Transverse colon (tissue), 4 donors: ENCODE measurements at places on chromosomes 12 and 14.
A peak's percentile ranks its signal among the peaks of the same experiment; 100 is the strongest.

DNA sequence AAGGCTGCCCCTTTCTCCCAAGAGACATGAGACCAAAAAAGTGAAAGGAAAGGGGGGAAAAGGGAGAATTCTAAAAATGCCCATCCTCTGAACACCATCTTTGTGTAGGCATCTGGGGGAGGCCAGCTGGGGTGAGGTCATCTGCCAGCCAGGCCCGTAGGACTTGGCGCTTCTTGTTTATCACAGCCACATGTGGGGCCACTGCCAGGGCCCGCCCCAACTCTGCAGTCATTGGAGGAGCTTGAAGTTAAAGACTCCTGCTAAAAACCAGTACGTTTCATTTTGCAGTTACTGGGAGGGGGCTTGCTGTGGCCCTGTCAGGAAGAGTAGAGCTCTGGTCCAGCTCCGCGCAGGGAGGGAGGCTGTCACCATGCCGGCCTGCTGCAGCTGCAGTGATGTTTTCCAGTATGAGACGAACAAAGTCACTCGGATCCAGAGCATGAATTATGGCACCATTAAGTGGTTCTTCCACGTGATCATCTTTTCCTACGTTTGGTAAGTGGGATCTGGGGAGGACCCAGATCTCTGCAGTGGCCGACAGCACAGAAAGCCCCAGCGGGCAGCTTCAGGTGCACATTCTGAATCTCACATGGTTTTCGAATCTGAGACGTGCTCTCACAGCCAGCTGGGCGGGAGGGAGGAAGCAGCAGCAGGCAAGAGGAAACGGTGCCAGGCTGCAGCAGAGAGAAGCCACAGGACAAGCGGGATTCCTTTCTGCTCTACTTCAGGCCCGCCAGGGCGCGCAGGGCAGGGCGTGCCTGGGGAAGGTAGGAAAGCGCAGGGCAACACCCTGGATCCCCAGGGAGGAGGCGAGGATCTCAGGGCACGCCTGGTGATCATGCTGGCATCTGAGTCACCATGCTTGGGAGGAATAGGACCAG lies at the start of gene P2RX7:
TSS of gene P2RX7 (plus strand) at position 276 of the 881 bp plus-strand sequence. CDS start at position 371, 95 bp downstream.
- no peaks in the 10 kb centered on the region for H3K36me3 ChIP-seq
- H3K27ac ChIP-seq = peak within 1 kb of the TSS; percentile 79
- H3K4me3 ChIP-seq = peak within 1 kb of the TSS; percentile 26
- peak; percentile 82 for DNase-seq
- H3K27me3 ChIP-seq = no peaks in the 10 kb centered on the region
- H3K4me1 ChIP-seq = peaks cover 22% of the 10 kb centered on the region

- H3K4me3 ChIP-seq = peak overlapping the region; percentile 95
- peak; percentile 68 for DNase-seq
- H3K36me3 ChIP-seq = no peaks in the 10 kb centered on the region
- no peaks in the 10 kb centered on the region for H3K27me3 ChIP-seq
- peak overlapping the region; percentile 100 for H3K27ac ChIP-seq
Observed at GRCh38 chr14:32075672-32076277, 1.3 kb upstream of the ARHGAP5 start.

DNA sequence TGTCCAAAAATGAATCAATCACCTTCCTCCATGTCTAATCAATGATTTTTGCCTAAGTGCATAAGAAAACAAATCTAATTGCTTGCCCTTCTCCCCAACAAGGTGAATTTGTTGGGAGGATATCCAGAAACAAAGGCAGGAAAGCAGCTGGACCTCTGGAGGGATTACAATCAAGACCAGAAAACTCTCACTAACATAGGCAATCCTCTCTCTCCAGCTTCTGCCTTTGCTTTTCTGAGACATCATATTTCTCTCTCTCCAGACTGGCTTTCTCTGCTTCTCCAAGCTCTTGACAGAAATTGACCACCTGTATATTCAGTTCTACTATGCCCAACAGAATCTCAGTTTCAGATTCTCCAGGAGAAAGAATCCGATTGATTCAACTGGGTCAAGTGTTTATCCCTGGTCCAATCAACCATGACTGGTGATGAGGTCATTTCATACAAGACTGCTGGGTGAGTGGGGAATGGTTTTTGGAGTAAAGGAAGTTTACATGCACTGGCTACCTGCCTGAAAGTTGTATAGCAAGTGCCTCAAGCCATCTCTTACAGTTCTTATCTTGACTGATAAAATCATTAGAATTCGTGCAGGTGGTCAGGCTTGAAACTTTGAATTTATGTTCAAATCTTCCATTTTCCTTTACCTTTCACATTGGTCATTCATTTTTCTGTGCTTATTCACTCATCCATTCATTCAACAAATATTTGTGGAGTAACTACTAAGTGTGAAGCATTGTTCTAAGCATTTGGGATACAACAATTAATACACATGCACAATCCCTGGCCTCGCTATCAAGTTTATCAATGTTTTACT lies 22.2 kb upstream of the CFAP54 start:
- H3K27ac ChIP-seq = no peak overlapping the region
- H3K27me3 ChIP-seq = no peaks in the 10 kb centered on the region
- DNase-seq = no peak
- no peak overlapping the region for H3K4me3 ChIP-seq

GRCh38 chr12:75257510-75257909 lies 47.9 kb upstream of the KCNC2 start:
- no peak for DNase-seq
- H3K27me3 ChIP-seq = no peaks in the 10 kb centered on the region
- no peak overlapping the region for H3K4me3 ChIP-seq
- H3K36me3 ChIP-seq = no peaks in the 10 kb centered on the region
- no peak overlapping the region for H3K27ac ChIP-seq

- no peak overlapping the region for H3K4me3 ChIP-seq
- no peaks in the 10 kb centered on the region for H3K27me3 ChIP-seq
- H3K4me1 ChIP-seq = peaks cover 4% of the 10 kb centered on the region
- H3K27ac ChIP-seq = no peak overlapping the region
- no peak for DNase-seq
Observed at GRCh38 chr14:61296719-61297502, 15.8 kb upstream of the TMEM30B start.

DNA sequence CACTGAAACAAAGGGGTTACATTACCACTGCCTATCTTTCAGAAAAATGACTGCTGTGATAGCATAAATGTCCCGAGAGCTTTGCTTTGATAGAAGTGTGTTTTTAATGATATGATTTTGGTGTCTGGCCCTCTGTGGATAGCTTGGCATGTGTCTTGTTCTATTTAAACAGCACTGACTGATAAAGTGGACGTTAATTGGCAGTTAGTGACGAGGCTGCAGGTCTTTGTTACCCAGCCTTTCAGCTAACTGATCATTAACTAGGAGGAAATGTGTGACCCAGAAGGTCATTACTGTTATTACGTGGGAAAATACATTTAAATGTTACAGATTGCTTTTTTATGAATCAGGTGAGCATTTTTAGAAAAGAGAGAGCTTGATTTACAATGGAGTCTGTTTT lies 428.3 kb downstream of the DIO2 start:
- H3K36me3 ChIP-seq = no peaks in the 10 kb centered on the region
- no peak overlapping the region for H3K27ac ChIP-seq
- H3K4me1 ChIP-seq = no peaks in the 10 kb centered on the region
- H3K27me3 ChIP-seq = no peaks in the 10 kb centered on the region
- no peak for DNase-seq
- no peak overlapping the region for H3K4me3 ChIP-seq

DNA sequence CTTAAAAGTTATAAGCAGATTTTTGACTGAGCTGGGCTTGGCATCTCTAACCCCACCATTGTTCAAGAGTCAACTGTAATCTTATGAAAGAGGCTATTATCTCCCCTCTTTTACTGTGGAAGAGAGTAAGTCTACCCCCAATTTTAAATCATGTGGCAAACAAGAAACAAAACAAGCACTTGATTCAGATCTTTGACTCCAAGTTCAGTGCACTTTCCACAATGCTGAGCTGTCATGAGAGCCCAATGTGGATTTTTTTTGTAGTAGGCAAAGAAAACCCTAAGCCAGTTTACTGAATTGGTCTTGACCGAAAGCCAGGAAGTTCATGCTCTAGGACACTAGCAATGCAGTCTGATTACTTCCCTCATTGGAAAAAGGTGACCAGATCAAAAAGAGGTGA lies 306.2 kb downstream of the GALC start:
- no peaks in the 10 kb centered on the region for H3K4me1 ChIP-seq
- no peak overlapping the region for H3K27ac ChIP-seq
- H3K36me3 ChIP-seq = no peaks in the 10 kb centered on the region
- no peak for DNase-seq

DNA sequence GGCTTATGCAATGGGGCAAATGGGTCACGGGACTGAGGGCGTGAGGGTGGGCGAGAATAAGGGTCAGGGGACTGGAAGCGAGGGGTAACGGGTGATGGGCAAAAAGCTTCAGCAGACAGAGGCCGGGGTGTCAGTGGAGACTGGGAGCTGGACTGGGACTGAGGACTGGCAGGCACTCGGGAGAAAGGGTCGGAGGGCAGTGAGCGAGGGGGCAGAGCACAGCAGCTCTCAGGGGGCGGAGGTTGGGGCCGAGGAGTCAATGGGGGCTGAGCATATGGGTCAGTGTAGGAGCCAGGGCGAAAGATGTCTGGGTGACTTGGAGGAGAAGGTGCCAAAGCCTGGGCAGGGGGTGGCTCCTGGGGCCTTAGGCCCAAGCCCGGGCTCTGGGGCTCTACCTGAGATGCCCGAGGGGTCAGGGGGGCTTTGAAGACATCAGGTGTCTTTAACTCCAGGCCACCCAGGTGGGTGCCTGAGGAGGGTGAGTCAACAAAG lies 20.2 kb downstream of the KMT2D start:
- H3K27ac ChIP-seq = no peak overlapping the region
- no peak for DNase-seq
- H3K36me3 ChIP-seq = peaks cover 81% of the 10 kb centered on the region
- H3K4me1 ChIP-seq = no peaks in the 10 kb centered on the region
- H3K4me3 ChIP-seq = no peak overlapping the region

GRCh38 chr12:53004178-53004577 lies 2.1 kb upstream of the EIF4B start:
- no peaks in the 10 kb centered on the region for H3K27me3 ChIP-seq
- no peak overlapping the region for H3K27ac ChIP-seq
- H3K4me1 ChIP-seq = peaks cover 12% of the 10 kb centered on the region
- H3K4me3 ChIP-seq = no peak overlapping the region

GRCh38 chr12:57868851-57869268 lies 22.3 kb upstream of the CTDSP2 start:
- peak overlapping the region; percentile 97 for H3K27ac ChIP-seq
- H3K27me3 ChIP-seq = no peaks in the 10 kb centered on the region
- no peak for DNase-seq
- no peak overlapping the region for H3K4me3 ChIP-seq
- H3K4me1 ChIP-seq = peaks cover 12% of the 10 kb centered on the region

DNA sequence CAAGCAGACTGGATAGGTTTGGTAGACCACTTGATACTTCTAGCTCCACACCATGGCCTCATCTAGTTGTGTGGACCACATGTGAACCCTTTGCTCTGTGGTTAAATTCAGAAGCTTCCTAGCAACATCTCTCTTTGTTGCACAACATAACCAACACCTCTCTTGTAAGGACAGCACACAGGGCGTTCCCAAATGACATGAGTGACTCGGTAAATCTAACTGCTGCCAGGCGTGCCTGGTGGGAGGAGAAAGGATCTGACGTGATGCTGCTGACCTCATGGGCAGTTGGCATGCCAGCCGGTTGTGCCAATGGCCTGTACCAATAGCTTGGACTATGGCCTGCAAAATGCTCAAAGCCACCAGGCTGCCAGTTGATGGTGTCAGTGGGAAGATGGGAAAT lies 93.8 kb downstream of the CPSF2 start:
- no peaks in the 10 kb centered on the region for H3K36me3 ChIP-seq
- H3K4me1 ChIP-seq = no peaks in the 10 kb centered on the region
- H3K27me3 ChIP-seq = no peaks in the 10 kb centered on the region
- no peak overlapping the region for H3K4me3 ChIP-seq

DNA sequence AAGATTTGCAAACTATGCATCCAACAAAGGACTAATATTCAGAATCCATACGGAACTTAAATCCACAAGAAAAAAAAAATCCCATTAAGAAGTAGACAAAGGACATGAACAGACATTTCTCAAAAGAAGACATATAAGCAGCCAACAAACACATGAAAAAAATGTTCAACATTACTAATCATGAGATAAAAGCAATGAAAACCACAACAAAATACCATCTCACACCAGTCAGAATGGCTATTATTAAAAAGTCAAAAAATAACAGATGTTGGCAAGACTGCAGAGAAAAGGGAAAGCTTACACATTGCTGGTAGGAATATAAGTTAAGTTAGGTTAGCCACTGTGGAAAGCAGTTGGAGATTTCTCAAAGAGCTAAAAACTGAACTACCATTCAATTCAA lies 16.2 kb downstream of the CDK17 start:
- H3K4me1 ChIP-seq = peaks cover 9% of the 10 kb centered on the region
- no peak overlapping the region for H3K4me3 ChIP-seq
- H3K27me3 ChIP-seq = no peaks in the 10 kb centered on the region

- H3K27me3 ChIP-seq = no peaks in the 10 kb centered on the region
- H3K36me3 ChIP-seq = no peaks in the 10 kb centered on the region
- DNase-seq = no peak
- no peaks in the 10 kb centered on the region for H3K4me1 ChIP-seq
Observed at GRCh38 chr14:44531658-44532057, 24.6 kb upstream of the FSCB start.

DNA sequence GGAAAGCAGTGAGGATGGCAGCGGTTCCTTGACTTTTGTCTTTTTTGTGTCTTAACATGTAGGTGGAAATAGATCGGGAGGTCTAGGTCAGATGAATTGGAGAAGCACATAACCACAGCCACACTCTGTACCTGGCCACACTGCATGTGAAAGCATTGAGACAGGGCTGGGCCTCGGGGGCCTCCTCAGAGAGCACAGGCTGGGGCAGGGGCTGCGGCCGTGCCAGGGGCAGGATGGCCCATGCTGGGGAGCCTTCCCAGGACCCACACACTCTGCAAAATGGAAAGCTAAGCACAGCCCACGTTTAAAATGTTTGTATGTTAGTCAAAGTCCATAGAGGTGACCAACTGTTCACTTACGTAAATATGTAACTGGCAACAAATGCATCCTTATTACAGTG lies 76.7 kb downstream of the PIWIL1 start:
- no peak for DNase-seq
- H3K4me3 ChIP-seq = no peak overlapping the region
- H3K4me1 ChIP-seq = no peaks in the 10 kb centered on the region
- no peak overlapping the region for H3K27ac ChIP-seq

DNA sequence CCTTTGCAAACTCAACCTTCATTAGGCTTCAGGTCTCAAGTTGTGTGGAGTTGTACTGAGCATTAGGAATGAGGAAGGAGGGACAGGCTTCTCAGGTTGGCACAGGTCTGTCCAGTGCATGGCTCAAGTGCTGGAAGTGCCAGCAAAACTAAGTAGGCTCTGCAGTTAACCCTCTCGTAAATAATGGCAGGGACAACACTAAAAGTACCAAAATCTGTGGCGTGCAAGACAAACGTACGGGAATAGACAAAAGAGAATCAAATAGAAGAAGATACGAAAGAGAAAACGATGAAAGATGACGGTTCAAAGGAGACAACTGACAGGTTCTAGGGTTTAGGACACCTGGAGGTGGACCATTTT lies 612 bp downstream of the TRAPPC6B start:
- H3K4me1 ChIP-seq = peaks cover 17% of the 10 kb centered on the region
- H3K27me3 ChIP-seq = no peaks in the 10 kb centered on the region
- peak overlapping the region; percentile 95 for H3K27ac ChIP-seq
- peak overlapping the region; percentile 60 for H3K4me3 ChIP-seq

- H3K27me3 ChIP-seq = no peaks in the 10 kb centered on the region
- no peak overlapping the region for H3K27ac ChIP-seq
- DNase-seq = no peak
Observed at GRCh38 chr12:44247588-44247987, 411.7 kb downstream of the TMEM117 start.

GRCh38 chr14:103301512-103302354 lies 32.3 kb upstream of the EIF5 start:
- H3K27ac ChIP-seq = no peak overlapping the region
- no peak for DNase-seq
- H3K4me1 ChIP-seq = no peaks in the 10 kb centered on the region
- H3K36me3 ChIP-seq = no peaks in the 10 kb centered on the region
- peaks cover 5% of the 10 kb centered on the region for H3K27me3 ChIP-seq
